ENCODE measurements at places on chromosomes 5 and 9.

DNA sequence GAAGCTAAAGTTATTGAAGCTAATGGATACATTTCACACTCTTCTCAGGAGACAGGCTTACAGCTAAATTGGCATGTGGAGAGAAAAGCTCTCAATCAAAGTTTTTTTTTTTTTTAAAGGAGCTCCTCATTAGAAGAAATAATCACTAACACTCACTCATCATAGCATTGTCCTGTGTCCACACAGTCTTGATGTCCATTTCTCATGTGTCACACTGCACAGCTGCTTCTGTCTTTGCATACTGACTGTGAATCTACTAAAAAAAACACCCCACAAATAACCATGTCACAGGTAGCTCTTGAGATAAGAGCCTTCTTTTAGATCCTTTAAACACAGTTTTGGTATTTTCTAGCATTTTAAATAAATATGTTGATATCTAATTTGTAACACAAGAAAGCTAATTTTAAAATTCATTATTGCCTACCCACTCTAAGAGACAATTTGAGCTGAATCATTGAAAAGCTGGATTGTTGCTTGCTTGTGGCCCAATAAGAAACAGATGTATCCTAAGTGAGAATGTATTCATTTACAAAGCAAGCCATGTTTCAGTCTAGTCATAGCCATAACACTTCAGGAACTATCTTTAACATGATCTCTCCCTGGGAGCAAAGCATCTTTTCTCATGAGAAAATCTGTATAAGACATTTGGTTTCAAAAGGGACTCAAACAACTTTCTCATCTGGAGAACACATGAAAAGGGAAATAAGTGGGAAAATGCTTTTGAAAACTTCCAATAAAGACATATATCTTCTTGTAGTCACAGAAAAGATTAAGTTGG lies 48.1 kb upstream of the PCSK1 start:
- DNase-seq = no peak

- no peak for DNase-seq
Measured at GRCh38 chr5:95818181-95819147, 4.1 kb downstream of the GLRX start.

GRCh38 chr5:88550736-88551135 lies 282.1 kb upstream of the TMEM161B start:
- no peak for DNase-seq

DNA sequence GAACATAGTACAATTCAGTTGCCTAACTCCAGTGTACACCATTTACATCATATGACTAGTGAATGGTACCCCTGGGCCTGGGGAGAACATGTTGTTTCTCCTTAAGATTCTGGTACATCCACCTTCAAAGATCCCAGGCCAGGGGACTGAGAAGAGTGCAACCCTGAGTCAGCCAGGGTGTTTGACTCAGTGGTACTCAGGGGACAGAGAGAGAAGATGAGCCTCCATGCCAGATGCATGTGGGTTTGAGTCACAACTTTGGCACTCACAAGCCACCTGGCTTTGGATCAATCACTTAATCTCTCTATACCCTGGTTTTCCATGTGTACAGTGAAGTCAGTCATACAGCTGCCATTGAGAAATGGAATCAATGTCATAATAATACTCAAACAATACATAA lies 53.7 kb downstream of the MAP1B start:
- no peak for DNase-seq

- DNase-seq = no peak
Measured at GRCh38 chr5:93596676-93597490, 13.9 kb downstream of the NR2F1 start.

- no peak for DNase-seq
Measured at GRCh38 chr9:86405086-86405491, 50.9 kb upstream of the TUT7 start.

GRCh38 chr5:76556511-76557221 lies 66.5 kb downstream of the F2RL2 start:
- DNase-seq = no peak

- DNase-seq = no peak
Measured at GRCh38 chr9:95268681-95269080, 48.8 kb downstream of the FANCC start.

GRCh38 chr5:25579111-25579510 lies 934.3 kb upstream of the CDH10 start:
- DNase-seq = no peak

DNA sequence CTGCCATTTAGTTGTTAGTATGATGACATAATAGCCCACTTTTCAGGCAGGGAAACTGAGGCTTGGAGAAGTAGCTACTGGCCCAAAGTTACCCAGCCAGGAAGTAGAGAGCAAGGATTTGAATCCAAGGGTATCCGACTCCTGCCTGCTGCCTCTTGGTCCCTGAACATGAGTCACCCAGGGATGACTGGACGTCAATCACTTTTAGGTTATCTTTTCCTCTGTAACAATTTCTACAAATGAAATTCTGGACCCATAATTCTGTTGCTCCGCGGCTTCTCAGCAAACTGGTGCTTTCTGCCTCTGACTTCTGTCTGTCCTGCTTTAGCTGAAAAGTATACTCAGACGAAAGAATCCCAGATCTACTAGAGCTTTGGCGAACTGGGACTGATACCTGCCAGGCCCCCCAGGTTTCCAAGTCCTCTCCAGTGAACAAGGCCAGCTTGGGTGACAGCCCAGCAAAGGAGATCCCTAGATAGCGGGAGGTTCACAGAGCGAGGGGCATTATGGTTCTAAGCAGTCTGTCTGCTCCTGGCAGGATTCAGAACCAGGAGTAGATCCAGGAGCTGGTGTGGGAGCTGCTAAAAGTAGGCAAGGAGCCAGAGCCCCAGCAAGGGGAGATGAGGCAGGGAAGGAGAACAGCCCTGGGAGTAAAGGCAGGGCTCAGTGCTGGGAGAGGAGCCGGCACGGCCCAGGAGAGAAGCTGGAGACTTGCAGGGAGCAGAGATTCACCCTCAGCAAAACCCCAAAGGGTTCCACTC lies 20.6 kb downstream of the OLFML2A start:
- no peak for DNase-seq

GRCh38 chr9:14373336-14373666 lies 59.4 kb upstream of the NFIB start:
- no peak for DNase-seq

GRCh38 chr9:114958021-114958843 lies 27.8 kb upstream of the TNFSF8 start:
- no peak for DNase-seq

DNA sequence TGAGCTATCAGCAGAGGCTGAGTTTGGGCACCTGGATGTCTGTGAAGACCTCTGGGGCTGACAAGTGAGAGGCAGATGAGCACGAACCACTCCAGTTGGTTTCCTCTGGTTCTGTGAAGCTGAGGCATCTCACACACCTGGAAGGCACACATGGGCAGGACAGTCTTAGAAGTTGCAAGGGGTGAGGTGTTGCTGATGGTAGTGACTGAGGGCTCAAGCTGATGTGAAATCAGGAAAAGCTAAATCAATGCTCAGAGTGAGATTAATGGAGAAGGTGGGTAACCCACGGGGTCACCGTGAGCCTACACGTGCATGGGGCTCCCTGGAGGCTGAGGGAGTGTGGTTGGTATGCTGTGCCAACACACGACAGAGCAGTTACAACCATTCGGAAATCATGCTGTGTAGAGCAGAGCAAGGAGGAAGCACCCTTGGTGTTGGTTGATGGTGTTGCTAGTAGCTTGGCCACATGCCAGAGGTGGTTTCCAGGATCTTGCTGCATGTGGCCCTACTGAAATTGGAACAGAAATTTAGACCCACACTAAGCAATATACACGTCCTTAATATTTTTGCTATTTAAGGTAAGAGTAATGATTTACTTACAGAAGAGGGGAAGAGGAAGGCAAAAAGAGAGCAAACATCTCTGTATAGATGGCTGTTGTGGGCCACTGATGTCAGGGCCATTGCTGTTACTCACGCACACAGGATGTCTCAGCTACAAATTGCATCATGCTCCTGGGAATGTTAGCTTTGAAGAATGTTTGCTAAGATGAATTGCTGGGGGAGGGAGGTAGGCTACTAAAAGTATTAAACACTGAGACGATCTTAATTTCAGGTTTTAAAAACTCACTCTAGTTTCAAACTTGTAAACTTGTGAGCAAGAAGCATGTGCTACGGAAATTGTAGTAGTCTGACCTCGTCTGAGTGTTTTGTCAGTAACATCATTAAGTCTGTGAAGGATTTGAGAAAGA lies 170.5 kb downstream of the ARHGEF28 start:
- no peak for DNase-seq

GRCh38 chr5:143791848-143792731 lies 19.9 kb upstream of the HMHB1 start:
- no peak for DNase-seq

DNA sequence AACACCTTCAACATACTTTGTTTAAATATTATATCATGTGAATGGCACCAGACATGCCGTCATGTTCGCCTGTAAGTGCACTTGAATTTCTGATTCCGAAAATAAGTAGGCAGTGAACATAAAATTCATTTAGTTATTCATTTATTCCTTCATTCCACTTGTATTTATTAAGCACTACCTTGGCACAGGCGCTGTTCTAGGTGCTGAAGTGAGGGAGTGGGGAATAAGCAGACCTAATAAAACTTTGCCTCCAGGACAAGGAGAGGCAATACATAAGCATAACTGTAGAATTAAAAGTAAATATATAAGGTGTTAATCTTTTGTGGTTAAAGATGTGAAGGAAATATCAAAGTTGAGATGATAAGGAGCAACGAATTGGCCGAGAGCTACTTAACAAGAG lies 297.4 kb downstream of the TENT4A start:
- DNase-seq = no peak

DNA sequence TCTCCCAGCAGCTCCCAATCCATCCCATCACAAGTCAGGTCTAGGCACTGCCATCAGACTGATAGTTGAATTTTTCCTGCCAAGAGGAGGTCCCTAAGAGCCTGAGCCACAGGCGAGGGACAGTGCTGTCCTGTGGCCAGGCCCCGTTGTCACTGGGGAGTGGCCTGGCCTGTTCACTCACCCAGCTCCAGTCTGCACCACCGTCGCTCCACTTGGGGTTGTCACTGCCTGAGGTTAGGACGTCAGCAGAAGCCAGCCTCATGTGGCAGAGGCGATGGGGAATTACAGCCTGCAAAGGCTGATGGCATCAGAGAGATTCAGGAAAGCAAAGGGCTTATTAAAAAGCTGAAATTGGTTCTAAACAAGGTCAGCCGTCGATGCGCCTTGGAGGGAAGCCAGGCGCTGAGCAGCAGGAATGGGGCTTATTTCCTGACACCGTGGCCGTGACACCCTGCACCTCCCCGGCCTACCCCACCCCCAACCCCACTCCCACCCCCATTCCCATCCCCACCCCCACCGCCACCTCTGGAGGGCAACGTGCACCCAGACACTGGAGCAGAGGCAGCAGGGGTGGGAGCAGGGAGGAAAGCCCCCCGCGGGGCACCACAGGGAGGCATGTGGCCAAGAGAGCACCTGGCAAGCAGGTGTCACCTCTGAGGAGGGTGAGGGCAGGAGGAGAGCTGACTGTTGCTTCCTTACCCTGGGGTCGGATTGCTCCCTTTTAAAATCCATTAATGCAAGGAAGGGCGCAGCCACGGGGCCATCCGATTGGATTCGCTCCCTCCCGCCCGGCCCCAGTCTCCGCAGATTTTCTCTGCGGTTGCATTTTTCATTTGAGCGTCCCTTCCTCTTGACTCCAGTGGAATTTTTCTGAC lies 3.1 kb upstream of the DBH start:
- no peak for DNase-seq

- DNase-seq = peak; percentile 11
Measured at GRCh38 chr9:6758498-6759184, 868 bp downstream of the KDM4C start.

DNA sequence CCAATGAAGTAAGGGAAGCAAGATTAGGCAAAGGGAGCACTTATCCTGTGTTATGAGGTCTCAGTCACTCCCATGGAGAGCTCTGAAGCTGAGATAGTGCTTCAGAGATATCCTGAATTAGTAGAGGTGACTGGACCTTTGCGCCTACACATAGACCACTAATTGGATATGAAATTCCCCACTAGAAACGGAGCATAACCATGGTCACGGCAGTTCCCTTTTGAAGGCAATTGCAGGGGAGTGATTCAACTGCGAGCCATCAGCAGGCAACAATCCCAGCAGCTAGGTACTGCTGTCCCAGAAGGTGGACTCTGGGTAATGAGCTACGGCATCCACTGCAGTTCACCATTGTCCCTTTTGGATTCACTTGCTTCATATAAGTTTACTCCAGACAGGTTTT lies 267.7 kb upstream of the RASA1 start:
- DNase-seq = no peak

GRCh38 chr9:36037549-36038122 lies 923 bp downstream of the RECK start:
- no peak for DNase-seq

DNA sequence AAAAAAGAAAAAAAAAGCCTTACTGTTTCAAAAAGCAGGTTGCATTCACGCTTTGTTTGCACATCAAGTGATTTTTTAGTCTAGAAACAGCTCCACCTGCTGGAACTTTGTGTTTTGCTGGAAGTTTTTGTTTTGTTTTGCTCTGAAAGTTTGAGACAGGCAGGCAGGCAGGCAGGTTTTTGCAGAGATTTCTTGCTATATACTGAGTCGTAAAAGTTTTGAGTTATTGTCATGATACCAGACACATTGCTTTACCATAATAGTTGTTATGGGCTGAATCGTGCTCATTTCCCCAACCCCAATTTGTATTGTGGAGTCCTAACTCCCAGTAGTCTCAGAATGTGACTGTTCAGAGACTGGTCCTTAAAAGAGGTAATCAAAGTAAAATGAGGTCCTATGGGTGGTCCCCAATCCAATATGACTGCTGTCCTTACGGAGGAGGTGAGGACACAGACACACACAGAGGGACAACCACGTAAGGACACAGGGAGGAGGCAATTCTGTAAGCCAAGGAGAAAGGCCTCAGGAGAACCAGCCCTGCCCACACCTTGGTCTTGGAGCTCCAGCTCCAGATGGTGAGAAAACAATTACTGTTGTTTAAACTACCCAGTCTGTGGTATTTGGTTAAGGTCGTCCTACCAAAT lies 20.9 kb downstream of the OR2Y1 start:
- DNase-seq = no peak

- DNase-seq = no peak
Measured at GRCh38 chr5:79237740-79238560, 2.0 kb downstream of the JMY start.

- DNase-seq = no peak
Measured at GRCh38 chr5:67548520-67549295, 352.1 kb upstream of the CD180 start.

- no peak for DNase-seq
Measured at GRCh38 chr5:124584991-124585715, 161.3 kb downstream of the ZNF608 start.

Data from stimulated activated CD8-positive, alpha-beta memory T cell treated with anti-CD3 and anti-CD28 coated beads, Interleukin-2, amount 100 ng/mL, for 1 hour (primary cell).